Nephron progenitor cell (in vitro differentiated cells): ENCODE measurements at places on chromosomes 1 and 21.

GRCh38 chr21:17462276-17462981, 50.4 kb upstream of the CXADR start:
- H3K27ac ChIP-seq: no peak overlapping the region
- DNase-seq: no peak
- peaks cover 9% of the 10 kb centered on the region for H3K4me1 ChIP-seq
- peaks cover 8% of the 10 kb centered on the region for H3K27me3 ChIP-seq
- no peak overlapping the region for H3K4me3 ChIP-seq

GRCh38 chr1:53943090-53943489, 2.4 kb downstream of the IFT25 start:
- DNase-seq: no peak
- H3K27me3 ChIP-seq: no peaks in the 10 kb centered on the region
- H3K4me3 ChIP-seq: peak overlapping the region; percentile 75
- peaks cover 41% of the 10 kb centered on the region for H3K36me3 ChIP-seq
- H3K4me1 ChIP-seq: peaks cover 44% of the 10 kb centered on the region
- H3K27ac ChIP-seq: peak overlapping the region; percentile 7

- DNase-seq: no peak
- H3K4me3 ChIP-seq: no peak overlapping the region
- H3K36me3 ChIP-seq: no peaks in the 10 kb centered on the region
- H3K27ac ChIP-seq: peak overlapping the region; percentile 80
- peaks cover 22% of the 10 kb centered on the region for H3K4me1 ChIP-seq
Observed at GRCh38 chr1:107626073-107626796, 338.7 kb downstream of the VAV3 start.

- no peak for DNase-seq
- peaks cover 33% of the 10 kb centered on the region for H3K36me3 ChIP-seq
- H3K4me3 ChIP-seq: no peak overlapping the region
- no peaks in the 10 kb centered on the region for H3K27me3 ChIP-seq
- peaks cover 15% of the 10 kb centered on the region for H3K4me1 ChIP-seq
Observed at GRCh38 chr1:219188331-219188803, 14.7 kb downstream of the LYPLAL1 start.

DNA sequence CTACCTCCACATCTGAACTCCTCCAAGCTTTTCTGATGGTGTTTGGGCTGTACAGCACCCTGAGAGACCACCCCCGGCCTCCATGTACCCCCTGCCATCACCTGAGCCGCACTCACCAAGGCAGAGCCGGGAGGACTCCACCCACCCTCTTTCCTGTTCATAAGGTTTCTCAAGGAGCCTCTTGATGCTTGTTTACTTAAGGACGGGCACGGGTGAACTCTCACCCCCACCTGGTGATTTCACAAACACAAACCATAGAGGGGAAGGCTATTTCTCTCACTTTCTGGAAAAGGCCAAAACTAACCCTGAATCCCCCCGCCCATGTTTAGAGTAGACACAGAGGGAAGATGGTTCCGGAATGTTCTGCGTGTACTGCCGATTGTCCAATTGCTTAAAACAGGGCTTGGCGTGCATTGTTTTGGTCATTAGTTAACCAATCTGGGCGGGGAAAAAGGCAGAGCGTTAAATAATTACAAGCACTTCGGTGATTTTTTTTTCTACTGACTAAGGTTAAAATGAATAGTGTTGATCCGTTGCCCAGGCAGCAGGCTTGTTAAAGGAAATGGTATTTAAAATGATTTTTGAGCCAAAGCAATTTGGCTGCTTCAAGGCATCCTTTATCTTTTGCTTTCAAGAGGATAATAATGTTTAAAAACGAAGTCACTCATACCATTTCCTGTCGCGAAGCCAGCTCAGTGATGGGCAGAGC, 279.8 kb upstream of the VAMP3 start:
- DNase-seq: no peak
- H3K36me3 ChIP-seq: no peaks in the 10 kb centered on the region
- peak overlapping the region; percentile 87 for H3K27ac ChIP-seq
